CD8-positive, alpha-beta memory T cell (primary cell): ENCODE measurements at places on chromosomes 5 and 9. TPM values are rescaled to one million over a fixed set of nuclear protein-coding genes. Genes with fewer than 3 reads are reported as not detected.

Gene LIFR
- not detected for polyA plus RNA-seq

Gene GABBR2
- not detected for polyA plus RNA-seq

Gene GABRA6
- polyA plus RNA-seq: not detected

Gene SFXN1
- polyA plus RNA-seq: 68.1 TPM

Gene CNTFR
- not detected for polyA plus RNA-seq

Gene PCDHGB1
- not detected for polyA plus RNA-seq

Gene IL3
- not detected for polyA plus RNA-seq

Gene GRXCR2
- polyA plus RNA-seq: not detected

Gene CDC20B
- not detected for polyA plus RNA-seq

Gene SLC6A19
- polyA plus RNA-seq: not detected

- DNase-seq: no peak
Observed at GRCh38 chr5:2546938-2547337, 204.5 kb downstream of the IRX2 start.

GRCh38 chr9:3824581-3824980 lies 298.8 kb upstream of the RFX3 start:
- no peak for DNase-seq

GRCh38 chr5:159469496-159470372 lies 139.4 kb upstream of the IL12B start:
- peak; percentile 21 for DNase-seq

DNA sequence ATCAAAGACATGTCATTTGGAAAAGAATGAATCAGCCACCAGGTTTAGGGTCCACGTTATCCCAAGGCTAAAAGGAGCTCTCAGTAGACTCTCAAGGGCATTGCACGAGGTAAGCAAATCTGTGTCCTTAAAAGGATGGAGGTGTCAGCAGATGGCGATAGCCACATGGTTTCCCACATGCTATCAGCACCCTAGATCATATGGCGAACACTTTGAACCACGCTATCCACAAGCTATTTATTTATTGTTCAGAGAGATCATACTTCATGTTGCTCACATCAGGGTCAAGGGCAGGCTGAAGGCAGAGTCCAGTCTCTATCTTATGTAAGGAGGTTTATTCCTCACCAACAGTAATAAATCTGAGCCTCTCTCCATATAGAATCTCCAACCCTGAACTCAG lies 43.7 kb downstream of the CDH6 start:
- DNase-seq: no peak

DNA sequence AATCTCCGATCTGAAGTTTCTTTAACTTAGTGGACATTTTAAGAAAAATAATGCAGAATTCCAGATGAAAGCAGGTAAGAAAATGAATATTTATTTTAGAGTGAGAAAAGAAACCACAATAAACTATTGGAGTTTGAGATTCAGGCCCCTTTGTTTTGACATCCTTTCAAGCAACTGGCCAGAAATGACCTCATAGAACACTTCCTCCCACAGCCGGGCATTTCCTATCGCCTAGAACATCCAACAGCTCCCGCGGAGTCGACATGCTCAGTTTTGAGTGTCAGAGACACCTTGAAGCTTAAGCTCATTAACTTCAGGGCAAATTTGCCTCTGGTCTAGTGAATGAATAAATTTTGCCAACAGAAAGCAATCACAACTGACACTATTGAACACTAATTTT lies 369.2 kb downstream of the TLE4 start:
- no peak for DNase-seq

GRCh38 chr9:107080130-107080529 lies 202.9 kb upstream of the RAD23B start:
- no peak for DNase-seq

DNA sequence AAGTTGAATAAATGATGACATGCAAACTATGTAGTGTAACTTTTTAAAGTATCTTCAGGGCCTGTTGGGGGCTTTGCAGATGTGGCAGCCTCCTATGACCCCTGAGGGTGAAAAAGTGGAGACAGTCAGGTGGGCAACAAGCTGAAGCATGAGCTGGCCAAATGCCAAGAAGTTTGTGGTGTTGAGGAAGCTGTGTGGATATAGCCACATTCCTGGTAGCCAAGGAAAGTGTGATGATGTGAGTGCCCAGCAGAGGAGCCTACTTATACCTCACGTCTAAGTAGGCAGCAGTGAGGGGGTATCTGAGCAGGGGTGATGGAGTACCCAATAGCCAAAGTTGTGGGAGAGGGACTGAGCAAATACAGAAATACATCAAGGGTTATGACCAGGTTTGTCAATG lies 621.2 kb upstream of the CDH6 start:
- no peak for DNase-seq

GRCh38 chr5:43040287-43041098 lies at the start of gene ANXA2R:
Gene ANXA2R (minus strand): TSS chr5:43040319. CDS start chr5:43040046, 273 bp downstream.
- DNase-seq: peak; percentile 95

- DNase-seq: no peak
Observed at GRCh38 chr5:132417889-132418485, 48.5 kb downstream of the SLC22A5 start.
